Activated CD4-positive, alpha-beta T cell treated with anti-CD3 and anti-CD28 coated beads, Interleukin-2, amount 50 U/mL, for 24 hours (primary cell): ENCODE measurements at places on chromosomes 1 and 21.

- DNase-seq: peak; percentile 81
Observed at GRCh38 chr1:160768295-160768657, 27.7 kb upstream of the LY9 start.

GRCh38 chr1:6831366-6831765 is 46.1 kb downstream of the CAMTA1 start:
- DNase-seq: no peak

- DNase-seq: no peak
Observed at GRCh38 chr1:157134442-157134841, 3.8 kb downstream of the ETV3 start.

- DNase-seq: no peak
Observed at GRCh38 chr21:35095859-35096291, 46.8 kb upstream of the RUNX1 start.

DNA sequence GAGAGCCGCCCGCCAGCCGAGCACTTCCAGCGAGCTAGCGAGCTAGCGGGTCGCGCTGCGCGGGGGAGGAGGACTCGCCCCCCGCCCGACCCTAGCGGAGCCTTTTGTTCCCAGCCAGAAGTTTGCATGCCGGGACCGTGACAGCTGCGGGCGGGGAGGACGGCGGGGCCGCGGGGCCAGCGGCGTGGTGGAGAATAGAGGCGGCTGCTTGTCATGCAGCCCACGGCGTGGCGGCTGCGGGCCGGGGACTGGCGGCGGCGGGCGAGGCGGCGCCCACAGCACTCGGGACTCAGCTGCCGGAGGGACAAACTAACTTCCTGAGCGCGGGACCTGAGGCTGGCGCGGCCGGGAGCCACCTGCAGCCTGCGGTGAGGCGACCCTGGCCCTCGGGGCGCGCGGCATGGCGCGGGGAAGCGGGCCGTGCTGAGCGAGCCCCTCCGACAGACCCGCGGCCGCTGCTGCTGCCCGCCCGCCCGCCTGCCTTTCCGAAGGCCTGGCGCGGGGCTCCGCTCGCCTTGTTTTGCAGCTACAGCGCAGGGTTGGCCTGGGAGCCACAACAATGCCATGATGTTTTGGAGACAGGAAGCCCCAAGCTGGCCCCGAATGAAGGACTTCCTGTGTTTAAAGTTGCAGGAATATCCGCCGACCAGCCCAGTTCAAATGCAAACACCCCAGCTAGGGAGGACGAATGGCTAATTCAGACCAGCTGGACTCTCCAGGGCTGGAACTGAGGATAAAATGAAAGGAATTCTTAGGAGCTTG is 82.2 kb upstream of the BMP8A start:
- no peak for DNase-seq

GRCh38 chr1:100581096-100581705 is 43.3 kb downstream of the GPR88 start:
- no peak for DNase-seq

DNA sequence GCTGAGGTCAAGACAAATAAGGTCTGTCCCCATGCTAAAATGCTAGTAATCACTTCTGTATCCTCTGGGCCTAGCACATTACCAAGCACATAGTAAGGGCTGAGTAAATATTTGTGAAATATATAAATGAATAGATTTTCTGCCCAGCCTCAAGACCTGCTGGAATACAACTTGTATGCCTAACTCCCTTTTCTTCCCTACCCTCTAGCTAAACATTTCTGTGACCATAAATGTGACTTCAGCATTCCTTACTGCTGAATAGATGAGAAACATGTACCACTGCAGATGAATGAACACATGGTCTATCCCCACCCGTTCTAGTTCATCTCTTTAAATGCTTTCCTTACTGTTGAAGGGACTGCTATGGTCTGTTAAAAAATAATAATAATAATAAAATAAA is 209.0 kb upstream of the HOOK1 start:
- no peak for DNase-seq

- DNase-seq: no peak
Observed at GRCh38 chr1:222031318-222031717, 289.4 kb upstream of the DUSP10 start.

DNA sequence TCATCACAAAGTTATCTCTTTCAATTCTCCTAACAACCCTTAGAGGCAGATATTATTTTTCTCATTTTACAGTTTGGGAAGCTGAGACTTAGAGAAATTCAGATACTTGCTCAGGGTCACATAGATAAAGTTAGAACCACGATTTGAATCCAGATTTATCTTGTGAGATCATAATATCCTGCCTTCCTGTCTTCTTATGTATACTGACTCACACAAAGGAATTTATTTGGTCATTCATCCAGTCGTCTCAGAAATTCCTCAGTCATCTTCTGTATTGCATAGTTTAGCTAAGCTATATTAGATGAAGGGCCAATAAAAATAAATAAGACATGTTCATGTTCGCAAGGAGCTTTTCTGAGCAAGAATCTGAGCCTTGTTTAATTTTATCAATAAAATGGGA is 35.8 kb upstream of the RUNX1 start:
- no peak for DNase-seq

DNA sequence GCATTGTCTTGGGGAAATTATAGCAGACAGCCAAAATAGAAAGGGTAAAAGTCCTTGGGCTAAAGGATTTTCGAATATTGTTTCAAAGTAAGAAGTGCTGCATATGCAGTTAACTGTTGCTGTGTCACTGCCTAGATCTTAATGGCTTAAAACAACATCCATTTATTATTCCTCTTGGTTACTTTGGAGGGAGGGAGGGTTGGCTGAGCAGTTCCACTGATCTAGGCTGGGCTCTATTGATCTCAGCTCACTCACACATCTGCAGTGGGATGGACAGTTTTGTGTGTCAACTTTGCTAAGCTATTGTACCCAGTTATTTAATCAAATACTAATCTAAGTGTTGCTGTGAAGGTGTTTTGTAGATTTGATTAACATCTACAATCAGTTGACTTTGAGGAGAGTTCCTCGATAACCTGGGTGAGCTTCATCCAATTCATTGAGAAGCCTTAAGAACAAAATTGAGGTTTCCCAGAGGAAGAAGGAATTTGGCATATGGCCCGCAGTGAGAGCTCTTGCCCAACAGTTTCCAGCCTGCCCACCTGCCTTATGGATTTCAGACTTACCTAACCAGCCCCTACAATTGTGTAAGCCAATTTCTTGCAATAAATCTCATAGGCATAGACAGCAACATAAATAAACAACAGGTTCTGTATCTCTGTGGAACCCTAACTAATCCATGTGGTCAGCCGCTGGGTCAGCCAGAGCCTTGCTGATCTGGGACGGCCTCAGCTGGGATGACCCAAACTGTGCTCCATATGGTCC is 187.3 kb downstream of the AK5 start:
- no peak for DNase-seq

DNA sequence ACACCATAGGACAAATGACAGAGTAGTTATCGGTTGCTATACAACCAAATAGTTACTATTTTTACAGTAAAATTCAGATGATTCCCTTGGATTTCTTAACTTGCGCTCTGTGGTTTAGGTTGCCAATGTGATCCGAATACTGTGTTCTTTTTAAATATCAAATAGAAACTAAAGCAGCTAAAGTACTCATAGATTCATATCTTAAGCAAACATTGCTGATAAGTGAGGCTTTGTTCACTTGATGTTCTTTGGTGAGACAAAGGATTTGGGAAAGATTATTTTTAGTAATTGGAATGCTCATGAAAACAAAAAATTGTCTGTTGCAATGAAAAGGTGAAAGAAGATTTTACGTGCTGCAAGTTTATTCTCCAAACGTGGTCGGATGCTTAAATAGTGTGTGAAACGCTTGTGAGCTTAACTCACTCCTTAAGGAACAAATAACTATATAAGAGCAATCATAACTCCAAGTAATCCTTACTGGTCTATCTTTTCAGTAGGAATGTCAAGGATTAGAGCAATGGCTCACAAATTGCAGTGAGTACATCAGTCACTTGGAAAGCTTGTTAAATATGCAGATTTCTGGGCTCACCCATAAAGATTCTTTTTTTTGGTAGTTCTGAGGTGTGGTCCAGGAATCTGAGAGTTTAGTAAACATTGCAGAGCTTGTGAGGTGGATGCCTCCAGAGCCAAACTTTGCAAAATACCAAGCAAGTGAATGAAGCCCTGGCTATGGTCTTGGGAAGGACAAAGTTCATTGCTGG is 31.8 kb upstream of the PDC start:
- DNase-seq: no peak

DNA sequence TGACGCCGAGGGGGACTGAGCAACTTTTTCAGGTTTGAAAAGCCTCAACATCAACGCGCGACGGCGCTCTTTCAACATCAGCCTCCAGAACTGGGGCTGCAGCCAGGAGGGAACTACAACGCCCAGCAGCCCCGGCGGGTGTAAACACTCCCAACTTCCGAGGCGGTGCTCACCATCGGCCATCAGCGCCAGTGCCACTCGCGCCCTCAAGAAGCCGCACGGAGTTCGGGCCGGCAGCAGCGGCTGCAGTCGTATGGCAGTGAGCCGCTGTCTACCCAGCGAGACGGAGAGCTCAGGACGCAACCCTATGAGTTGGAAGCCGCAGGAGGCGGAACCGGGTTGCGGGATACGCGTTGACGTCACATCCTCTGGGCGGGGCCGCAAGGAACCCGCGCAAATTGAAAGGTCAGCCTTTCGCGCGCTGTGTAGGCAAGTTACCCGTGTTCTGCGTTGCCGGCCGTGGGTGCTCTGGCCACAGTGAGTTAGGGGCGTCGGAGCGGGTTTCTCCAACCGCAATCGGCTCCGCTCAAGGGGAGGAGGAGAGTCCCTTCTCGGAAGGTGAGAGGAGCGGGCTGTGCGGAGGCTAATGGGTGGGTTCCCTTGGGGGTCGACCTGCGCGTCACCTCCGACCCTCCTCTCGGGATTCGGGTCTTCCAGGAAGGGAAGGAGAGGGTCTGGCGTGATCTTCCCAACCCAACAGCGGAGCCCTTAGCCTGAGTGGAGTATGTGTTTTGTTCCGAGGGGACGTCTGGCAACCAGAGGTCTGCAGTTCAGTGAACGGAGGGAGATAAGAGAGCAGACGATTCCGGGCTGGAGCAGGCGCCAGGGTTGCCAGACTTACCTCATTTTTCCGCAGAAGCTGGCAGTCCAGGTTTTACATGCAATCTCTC is at the start of gene EXO1:
Gene EXO1, plus strand, starts transcription at position 409 of the 890 bp plus-strand sequence. CDS start 2,222 bp downstream, outside the sequence.
- peak; percentile 80 for DNase-seq

DNA sequence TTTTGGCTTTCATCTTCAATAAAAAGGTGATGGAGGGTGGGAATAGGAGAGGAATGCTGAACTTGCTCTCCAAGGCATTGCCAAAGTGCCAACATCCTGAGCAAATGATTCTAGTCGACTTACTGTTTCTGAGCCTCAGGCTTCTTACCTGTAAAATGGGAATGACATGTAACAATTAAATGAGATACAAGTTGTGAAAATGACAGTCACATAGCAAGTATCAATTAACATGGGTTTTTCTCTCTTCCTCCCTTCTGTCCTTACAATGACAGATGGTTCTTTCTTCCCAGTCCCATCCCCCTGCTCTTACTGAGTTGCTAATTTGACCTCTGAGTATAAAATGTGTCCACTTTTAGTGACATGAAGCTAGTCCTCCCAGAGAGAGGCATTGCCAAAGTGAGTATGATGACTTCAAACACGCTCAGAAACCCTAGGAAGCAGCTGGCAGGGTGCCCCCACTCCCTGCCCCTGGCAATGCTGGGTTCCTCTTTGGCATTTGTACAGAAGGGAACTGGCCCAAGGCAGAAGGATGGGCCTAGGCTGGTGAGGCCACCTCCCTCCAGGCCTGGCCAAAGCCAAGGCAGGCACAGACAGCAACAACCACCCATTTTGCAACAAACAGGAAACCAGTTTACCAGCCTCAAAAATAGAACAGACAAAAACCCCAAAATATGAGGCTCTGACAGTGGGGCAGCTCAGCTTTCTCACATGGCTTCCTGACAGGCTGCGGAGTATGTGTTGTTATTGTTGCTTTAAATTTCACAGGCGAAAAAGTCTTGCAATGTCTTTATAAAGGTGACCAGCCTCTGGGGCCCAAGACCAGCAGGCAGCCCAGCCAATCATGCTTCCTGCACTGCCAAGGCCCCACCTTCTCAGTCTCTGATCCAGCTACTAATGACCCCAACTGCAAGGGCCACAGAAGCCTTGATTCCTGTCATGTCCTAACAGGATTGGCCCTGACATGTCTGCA is 115.9 kb downstream of the HIVEP3 start:
- DNase-seq: no peak

DNA sequence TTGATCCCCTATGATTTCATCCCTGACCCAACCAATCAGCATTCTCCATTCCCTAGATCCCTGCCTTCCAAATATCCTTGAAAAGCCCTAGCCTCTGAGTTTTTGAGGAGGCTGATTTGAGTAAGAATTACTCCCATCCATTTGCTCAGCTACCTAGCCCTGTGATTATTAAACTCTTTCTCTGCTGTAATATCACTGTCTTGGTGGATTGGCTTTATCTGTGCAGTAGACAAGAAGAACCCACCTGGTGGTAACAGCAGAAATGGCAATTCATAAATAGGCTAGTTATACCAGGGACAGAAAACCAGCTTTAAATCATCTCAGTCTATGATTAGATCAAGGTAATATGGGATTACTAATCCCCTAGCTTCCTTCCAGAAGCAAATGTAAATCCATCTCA is 13.0 kb downstream of the IL20 start:
- DNase-seq: no peak

DNA sequence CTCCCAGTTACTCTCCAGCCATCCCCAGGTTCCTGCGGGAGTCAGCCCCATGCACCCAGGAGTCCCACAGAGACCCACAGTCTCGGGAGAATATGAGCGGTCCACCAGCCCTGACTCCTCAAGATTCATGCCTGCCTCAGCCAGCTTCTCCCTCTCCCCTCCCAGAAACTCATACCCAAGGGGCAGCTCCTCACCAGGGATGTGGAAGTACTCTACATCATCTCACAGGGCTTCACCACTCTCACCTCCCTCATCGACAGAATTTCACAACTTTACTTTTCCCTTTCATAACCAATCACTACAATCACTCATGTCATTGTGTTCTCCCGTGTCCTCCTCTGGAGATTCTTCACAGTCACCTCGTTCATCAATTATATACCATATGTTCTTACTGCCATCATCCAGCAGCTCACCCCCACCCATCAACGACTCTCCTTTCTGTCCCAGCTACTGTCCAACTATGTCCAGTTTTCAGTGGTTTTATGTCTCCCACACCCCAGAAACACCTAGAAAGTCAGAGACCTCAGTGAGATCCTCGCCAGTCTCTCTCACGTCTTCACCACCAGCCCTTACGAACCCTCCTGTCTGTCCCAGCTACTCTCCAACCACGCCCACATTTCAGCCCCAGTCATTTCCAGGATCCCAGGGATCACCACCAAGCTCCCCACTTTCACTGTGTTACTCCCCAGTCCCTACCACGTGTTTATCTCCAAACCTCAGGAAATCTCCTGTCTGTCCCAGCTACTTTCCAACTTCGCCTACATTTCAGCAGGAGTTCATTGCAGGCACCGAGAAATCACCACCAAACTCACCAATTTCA is 1530.1 kb upstream of the TPTE start:
- DNase-seq: no peak

GRCh38 chr1:22611530-22611947 is 24.9 kb upstream of the C1QA start:
- DNase-seq: no peak

GRCh38 chr1:109765896-109766615 is 2.3 kb upstream of the EPS8L3 start:
- DNase-seq: no peak

GRCh38 chr1:210223226-210223904 is 9.2 kb upstream of the SERTAD4 start:
- DNase-seq: no peak
